ENCODE measurements at places on chromosomes 6 and 20. TPM values are rescaled to one million over a fixed set of nuclear protein-coding genes. Genes with fewer than 3 reads are reported as not detected.

CHRNA4 gene
- not detected for total RNA-seq

GPR31 gene
- not detected for total RNA-seq

GRM1 gene
- not detected for total RNA-seq

RIMS1 gene
- not detected for total RNA-seq

DNA sequence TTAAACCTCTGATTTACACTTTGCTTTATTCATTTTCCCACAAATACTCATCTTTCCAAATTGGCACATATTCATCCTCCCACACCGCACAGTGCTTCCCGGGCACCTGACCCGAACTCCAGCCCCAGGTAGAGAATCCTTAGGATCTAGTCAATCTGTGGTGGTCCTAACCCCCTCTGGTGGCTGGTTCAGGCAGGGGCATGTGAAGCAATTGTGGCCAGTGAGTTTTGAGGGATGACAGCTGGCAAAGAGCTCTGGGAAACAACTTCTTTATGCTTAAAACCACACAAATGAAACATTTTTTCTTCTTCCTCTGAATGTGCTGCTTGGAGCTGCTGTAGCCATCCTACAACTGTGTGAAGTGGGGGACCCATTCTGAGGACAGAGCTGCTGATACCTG lies 54.7 kb downstream of the ELOVL5 start:
- DNase-seq: peak; percentile 41

GRCh38 chr6:106132153-106132698 lies 46.1 kb downstream of the PRDM1 start:
- no peak for DNase-seq

DNA sequence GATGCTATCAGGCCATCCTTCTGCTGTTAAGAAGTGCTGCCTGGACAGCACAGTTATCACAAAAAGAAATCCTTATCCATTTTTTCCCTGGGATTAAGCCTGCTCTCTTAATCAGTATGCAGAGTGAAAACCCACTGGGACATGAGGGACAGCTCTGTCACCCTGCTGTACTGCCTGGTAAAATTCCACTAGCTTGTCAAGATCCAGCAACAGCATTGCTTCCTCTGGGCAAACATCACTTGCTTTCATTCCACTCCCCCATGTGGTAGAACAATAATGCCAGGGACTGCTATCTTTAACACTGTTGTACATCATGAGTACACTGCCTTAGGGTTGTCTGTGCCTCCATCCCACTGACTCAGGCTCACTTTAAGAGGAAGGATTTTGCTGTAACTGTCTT lies 331.3 kb downstream of the KIF16B start:
- no peak for DNase-seq

GRCh38 chr6:31874836-31875572 lies 3.8 kb downstream of the SLC44A4 start:
- no peak for DNase-seq

Data from activated CD8-positive, alpha-beta T cell treated with anti-CD3 and anti-CD28 coated beads, Interleukin-2, amount 10 ng/mL, durations not matched to agents 7 days and 5 days (primary cell).